Activated CD4-positive, alpha-beta T cell treated with anti-CD3 and anti-CD28 coated beads, Interleukin-2, amount 50 U/mL, for 24 hours (primary cell): ENCODE measurements at places on chromosomes 2 and 18.
A peak's percentile ranks its signal among the peaks of the same experiment; 100 is the strongest.

- DNase-seq, result no peak
Measured at GRCh38 chr2:15899751-15900493, 40.4 kb upstream of the MYCN start.

GRCh38 chr2:120949027-120949956 lies 213.6 kb downstream of the GLI2 start:
- no peak for DNase-seq

GRCh38 chr2:170818752-170819470 lies 2.2 kb downstream of the GAD1 start:
- no peak for DNase-seq

DNA sequence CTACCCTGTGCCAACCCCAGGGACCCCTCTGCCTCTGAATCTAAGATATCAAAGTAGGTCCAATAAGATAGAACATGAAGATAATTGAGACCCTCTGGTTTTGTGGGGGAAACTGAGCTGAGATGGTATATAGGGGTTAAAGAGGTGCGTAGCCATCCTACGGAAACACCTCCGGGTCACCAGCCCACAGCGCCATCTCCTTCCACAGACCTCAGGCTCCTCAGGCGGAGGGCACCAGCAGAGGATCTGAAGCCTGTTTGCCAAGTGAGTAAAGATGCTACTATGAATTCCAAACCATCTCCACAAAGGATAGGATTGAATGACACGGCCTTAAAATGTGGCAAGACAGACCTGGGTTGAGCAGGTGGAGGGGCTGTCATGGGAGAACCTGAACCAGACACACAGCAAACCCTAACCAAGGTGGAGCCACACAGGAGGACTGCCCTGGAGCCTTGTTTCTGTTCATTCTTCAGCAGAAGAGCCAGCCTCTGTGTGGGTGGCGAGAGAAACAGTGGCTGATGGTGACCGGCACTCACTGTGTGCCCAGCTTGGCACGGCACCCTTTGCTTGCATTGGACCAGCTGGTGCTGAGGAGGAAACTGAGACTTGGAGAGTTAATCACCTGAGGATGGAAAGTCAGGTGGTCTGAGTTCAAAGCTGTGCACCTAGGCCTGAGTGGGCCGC lies 10.2 kb downstream of the GBX2 start:
- DNase-seq, result no peak

GRCh38 chr18:25875551-25876240 lies 214.7 kb downstream of the SS18 start:
- DNase-seq, result no peak

DNA sequence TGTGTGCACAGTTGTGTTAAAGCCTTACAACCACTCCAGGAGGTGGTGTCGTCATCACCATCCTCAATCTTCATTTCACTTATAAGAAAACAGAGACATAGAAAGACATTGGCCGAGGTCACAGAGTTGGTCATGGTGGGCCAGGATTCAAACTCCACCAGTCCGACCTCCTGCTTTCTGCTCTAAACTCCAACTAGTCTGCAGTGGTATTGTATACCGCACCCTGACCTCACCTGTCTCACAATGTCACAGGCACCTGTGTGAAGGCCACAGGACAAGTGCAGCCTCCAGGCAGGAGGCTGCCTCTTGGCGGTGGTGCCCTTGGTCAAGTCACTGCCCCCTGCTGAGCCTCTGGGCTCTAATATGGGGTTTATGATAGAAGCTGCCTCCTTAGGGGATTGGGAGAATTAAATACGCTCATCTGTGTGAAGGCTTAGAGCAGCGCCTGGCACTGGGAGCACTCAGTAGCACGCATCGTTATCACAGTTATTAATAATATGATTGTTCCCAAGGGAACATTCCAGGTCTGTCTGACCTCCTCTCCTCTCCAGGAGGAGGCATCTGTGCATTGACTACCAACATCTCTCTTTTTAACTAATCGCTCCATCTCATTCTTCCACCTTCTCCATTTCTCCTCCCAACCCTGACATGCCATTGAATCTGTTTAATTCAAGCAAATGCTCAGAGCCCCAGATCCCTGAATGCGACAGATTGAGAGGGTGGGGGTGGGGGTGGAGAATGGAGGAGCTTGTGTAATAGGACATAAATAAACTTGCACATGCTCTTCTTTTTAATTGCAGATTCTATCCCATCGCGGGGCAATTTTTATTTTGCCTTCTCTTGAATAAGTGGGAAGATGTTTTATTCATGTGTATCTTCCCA lies 112.7 kb downstream of the MCFD2 start:
- DNase-seq, result no peak

- DNase-seq, result no peak
Measured at GRCh38 chr2:126880817-126881216, 17.9 kb upstream of the TEX51 start.

GRCh38 chr2:207182911-207183310 lies 17.2 kb upstream of the KLF7 start:
- DNase-seq, result no peak

- DNase-seq, result peak; percentile 60
Measured at GRCh38 chr2:172437419-172438341, 10.3 kb downstream of the ITGA6 start.

DNA sequence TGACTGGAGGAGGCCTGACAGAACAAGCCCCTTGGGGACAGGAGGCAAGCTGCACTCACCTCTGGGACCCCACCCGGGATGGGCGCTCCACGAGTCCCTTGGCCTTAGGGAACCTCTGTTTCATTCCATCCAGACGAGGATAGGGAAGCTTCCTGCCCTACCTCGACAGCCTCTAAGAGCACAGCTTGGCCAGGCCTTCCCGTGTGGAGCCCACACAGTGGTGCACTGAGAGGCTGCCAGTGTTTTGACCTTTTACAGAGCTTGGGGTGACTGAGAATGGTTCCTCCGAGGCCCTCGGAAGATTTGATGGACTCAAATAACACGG lies 91.4 kb upstream of the SMAD7 start:
- no peak for DNase-seq

DNA sequence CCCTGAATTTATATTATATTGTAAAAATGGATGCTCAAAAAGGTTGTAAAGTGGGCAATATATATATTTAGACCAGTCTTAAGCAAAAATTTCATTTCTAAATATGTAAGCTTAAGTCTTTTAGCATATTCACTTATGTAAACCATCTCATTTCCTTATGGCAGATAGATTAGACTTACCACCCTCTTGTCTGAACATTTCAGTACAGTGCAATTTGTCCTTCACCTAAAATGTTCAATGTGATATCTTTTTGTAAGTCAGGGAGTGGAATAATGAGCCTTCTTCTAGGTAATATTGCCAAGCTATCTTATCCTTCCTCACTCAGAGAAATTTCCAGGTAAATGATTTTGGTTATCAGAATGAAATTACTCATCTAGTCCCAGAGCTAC lies 92.3 kb downstream of the KLF7 start:
- no peak for DNase-seq

DNA sequence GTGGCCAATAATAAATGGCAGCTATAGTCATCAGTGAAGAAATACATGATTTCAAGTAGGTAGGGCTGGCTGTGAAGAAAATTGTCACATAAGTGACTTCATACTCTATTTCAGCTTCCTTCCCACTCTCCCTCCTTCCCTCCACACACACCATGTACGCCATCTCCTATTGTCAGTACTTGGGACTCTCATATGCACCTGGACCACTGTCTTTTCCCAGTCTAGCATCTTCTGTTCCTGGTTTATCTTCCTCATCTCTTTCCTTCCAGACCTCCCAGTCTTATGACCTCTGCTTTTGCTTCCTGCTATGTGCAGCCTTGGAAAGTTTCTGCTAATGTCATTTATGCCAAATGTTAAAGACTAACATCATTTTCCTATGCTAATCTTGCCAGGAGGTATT lies 35.0 kb downstream of the HNMT start:
- no peak for DNase-seq

GRCh38 chr2:190908532-190908931 lies 27.9 kb downstream of the GLS start:
- DNase-seq, result no peak

DNA sequence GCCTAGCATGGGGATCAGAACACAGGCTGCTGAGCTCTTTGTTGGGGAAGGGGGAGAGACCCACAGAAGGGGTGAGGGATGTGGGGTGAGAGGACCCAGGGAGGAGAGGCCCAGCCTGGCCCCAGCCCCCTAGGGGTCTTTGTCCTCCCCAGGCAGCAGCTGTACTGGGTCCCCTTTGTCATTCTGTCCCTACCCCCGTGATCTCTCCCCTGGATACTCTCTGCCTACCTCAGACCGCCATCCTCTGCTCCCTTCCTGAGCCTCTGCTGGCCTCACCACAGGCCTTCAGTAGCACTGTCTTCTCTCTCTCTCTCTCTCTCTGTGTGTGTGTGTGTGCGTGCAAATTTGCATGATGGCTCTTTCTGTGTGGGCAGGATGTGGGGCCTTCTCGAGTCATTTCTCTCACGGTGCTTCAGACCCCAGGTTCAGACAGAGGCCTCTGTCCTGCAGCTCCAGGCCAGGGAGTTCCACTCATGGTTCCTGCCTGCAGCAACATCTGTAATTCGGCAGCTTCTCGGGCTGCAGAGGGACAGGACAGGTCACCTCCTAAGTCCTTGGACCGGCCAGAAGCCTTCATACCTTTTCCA lies 1.4 kb downstream of the PSD4 start:
- peak; percentile 47 for DNase-seq

GRCh38 chr2:73823916-73824523 lies 4.7 kb upstream of the STAMBP start:
- peak; percentile 54 for DNase-seq

DNA sequence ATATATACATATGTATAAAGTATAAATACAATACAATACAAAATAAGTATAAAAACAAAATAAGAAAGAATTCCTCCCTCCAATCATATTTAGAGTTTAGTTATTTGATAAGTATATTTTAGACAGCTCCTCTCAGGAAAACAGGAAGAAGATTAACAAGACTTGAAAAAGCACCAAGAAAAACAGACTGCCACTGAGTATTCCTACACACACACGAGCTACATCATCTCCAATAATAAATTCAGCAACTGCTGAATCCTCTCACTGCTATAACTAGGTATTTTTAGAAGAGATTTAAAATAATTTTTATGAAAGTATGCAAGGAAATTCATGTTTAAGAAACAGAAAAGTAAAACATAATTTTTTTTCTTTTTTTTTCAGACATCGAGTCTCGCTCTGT lies 13.0 kb downstream of the LONRF2 start:
- DNase-seq, result no peak

DNA sequence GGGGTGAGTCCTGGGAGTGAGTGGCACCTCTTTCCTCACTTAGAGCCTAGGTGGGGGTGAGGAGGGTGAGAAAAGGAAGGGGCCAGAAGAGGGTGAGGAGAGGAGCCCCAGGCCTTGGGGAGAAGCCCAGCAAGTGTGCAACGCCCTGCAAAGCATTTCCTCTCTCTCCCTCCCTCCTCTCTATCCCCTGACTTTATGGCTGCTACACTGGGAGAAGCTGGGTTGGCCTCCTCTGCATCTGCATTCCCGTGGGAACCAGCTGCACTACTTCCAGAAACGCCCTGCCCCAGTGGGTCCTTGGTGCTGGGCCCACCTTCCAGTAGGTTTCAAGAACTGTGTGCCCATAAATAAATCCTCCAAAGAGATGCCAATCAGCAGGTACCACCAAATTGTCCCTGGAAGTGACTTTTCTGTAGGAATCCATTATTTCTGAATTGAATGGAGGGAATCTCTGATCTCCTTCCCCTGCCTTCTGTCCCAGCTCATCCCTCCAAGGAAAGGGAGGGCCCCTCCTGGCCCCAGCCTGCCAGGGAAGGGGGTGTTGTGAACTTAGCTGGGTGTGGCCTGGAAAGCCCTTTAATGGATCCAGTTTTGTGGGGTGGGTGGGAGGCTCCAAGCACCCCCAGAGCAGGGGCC lies 95.7 kb upstream of the BOD1L2 start:
- no peak for DNase-seq

GRCh38 chr2:230134496-230135129 lies 65.9 kb upstream of the SLC16A14 start:
- no peak for DNase-seq

DNA sequence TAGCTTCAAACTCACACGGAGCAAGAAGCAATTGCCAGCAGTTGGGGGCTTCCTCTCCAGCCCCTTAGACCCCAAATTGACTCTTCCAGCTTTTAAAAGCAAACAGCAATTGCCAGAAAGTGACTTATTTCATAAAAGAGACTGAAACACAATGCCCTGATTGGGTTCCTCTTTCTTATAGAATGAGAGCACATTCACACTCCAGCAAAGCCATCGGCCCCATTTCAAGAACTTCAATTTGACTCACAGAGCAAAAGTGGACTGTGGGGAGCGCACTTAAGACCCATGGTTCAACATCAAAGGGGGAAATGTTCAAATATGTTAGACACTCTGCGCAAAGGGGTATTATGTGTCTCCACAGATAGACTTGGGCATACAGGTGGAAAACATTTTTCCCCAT lies 484.7 kb downstream of the BCL11A start:
- no peak for DNase-seq

DNA sequence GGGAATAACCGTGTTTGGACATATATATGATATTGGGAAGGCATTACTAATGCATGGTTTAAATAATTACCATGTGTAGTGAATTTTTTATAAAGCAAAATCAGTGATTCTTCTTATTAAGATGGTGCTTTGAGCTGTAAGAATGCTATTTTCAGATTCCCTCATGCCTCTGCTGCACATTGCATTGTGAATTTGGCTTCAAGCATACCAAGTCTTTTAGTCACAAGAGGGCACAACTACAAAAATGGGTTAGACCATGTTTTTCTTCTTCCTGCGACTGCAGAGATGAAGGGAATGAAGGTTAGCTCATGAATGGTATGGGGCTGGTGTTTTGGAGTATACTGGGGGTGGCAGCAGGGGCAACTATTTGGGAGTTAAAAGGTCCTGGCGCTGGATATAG lies 320.1 kb downstream of the SLC4A3 start:
- DNase-seq, result no peak

- no peak for DNase-seq
Measured at GRCh38 chr2:232898592-232899543, 28.8 kb downstream of the SNORC start.

DNA sequence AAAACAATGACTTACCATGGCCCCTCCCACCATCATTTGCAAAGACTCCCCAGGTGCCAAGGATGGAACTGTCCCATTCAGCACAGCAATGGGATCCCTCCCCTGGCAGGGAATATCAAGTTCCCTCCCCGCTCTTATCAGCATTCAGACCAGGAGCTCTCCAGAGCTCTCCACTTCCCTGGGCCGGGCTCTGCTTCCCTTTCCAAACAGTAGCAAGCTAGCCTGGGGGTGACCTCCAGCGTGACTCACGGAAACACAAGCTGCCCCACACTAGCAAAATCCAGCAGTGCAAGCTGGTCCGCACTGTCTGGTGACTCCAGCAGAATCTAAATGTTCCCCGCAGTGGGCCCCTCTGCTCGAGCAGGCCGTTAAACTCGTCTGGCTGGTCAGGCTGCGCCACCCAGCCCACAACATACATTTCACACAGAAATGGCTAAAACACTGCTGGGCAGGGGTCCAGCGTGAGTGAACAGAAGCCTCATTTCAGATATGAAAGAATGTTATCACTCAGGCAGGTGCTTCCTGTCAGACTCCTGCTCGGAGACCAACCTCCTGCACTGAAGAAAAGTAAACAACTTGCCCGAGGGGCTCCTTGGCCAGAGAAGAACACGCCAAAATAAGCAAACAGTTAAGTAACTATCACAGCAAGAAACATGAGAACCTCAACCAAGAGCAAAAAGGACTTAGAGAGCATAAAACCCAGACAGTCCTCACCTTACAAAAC lies 33.9 kb downstream of the STAT1 start:
- DNase-seq, result no peak
